ENCODE measurements at places on chromosomes 7 and 10.

DNA sequence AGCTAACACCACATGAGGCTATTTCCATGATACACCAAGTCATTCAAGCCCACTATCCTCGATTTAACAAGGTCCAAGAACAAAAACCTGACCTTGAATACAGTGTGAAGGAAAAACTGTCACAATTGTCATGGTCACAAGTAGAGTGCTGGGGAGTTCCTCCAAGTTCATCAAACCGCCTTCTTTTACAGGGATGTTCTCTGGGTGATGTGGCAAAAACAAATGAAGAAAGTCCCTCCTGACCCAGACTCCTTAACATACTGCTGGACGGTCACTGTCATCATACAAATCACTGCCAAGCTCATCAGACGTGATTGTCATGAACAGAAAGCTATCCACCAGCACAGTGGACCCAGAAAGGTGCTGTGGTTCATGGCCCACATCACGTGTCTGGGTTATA, 28.9 kb downstream of the HIPK2 start:
- no peak for DNase-seq

- peak; percentile 8 for DNase-seq
Measured at GRCh38 chr7:153401795-153402720, 642.5 kb downstream of the ACTR3B start.

- no peak for DNase-seq
Measured at GRCh38 chr7:18771834-18772566, 276.5 kb downstream of the HDAC9 start.

- DNase-seq = no peak
Measured at GRCh38 chr10:29622382-29622922, 12.3 kb downstream of the SVIL start.

DNA sequence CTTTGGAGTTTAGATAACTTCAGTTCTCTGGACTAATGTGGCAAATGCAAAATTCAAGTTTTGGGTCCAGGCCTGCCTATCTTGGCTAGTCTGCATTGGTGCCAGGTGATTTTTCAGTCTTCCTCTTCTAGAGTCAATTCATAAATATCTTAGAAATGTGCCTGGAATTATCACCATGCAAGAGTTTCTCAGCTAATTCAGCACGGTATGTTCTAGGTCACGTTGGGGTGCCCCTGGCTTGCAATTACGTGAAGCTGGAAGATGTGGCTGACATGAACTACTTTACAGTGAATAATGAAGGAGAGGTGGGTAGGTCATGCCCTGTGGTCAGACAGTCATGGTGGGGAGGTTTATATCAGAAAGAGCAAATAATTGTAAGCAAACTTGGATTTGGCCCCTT, 25.0 kb downstream of the ZDHHC6 start:
- DNase-seq = no peak

- DNase-seq = no peak
Measured at GRCh38 chr7:3338161-3338560, 37.1 kb downstream of the SDK1 start.

GRCh38 chr10:30821994-30822692, 192.6 kb upstream of the LYZL2 start:
- peak; percentile 32 for DNase-seq

DNA sequence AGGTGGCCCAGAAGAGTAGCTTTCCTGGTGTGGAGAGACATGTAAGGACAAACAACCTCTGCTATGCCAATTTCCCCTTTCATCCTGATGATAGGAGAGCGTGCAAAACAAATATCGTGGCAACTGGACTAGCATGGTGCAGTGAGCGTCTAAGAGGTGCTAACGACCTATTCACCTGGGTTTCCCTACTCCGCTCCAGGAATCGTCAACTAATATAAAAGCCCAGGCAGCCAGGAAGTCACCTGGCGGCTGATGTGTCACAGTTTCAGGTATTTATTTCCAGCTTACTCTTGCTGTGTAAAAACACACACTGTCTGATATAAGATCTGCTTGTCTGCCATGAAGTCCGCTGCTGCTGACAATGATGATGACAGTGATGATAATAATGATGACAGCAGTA, 56.5 kb upstream of the EFCAB10 start:
- no peak for DNase-seq

DNA sequence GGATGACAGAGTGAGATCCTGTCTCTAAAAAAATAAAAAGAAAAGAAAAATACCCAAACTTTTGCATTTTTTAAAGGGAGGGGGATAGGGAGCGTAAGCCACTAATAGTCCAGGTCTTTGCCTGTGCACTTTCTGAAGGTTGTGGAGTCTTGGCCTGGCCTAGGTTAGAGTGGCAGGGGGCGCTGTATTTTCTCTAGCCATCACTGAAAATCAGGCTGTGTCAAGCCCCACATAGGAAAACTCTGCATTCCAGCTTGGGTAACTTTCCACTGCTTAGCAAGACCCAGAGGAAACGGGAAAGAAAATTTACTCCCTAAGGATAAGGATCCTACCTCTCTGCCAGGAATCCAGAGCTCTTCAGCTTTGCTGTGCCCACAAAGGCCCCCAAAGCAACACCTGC, 10.5 kb upstream of the PAX4 start:
- no peak for DNase-seq

GRCh38 chr10:62036186-62037081, 134.9 kb downstream of the ARID5B start:
- DNase-seq = no peak

GRCh38 chr7:27917774-27918314, 177.9 kb downstream of the TAX1BP1 start:
- no peak for DNase-seq

DNA sequence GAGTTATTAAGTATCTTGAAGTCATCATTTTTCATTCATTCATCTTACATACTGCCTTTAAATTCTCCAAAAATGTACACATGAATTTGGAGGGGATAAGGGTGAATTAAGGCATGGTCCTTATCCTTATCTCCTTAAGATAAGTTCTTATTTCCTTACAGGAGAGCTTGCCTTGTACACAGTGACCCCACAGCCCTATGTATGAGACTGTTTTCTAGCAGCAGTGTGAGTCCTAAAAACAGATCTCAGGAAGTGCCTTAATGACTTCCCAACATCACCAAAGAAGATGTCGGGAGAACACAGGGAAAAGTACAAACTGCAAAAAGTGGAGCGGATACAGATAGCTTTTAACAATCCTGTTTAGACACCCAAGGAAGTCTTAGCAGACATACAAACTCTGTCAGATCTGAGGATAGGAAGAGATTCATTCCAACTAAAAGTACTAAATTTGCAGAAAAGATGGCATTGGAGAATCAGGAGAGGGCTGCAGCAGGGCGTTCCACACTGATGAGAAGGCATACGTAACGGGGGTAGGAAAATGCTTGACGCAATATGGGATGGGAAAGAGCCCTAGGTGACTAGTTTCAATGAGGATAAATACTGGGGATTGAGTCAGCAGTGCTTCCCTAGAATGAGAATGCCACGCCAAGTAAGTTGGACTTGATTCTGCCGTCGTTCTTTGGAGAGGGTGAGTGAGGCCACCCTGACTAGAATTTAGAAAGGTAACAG, 570.2 kb downstream of the PARD3 start:
- no peak for DNase-seq

GRCh38 chr7:151311294-151311864, 30.2 kb upstream of the NUB1 start:
- no peak for DNase-seq

DNA sequence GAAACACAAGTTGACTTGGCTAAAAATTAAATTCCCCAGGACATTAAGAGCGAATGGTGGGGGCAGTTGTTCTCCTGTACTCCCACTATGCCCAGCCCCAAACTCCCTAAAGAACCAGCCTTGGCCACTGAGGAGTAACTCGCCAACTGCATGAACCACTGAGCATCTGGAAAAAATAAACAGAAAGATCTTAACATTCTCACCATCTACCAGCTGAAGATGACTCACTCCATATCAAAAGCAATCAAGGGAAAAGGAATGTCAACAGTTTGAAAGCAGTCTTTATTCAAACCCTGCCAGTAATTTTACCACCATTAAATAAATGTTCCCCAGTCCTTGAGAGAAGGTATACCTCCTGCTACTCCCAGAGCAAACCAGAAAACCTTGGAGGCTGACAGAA, 45.4 kb downstream of the CTTNBP2 start:
- no peak for DNase-seq

DNA sequence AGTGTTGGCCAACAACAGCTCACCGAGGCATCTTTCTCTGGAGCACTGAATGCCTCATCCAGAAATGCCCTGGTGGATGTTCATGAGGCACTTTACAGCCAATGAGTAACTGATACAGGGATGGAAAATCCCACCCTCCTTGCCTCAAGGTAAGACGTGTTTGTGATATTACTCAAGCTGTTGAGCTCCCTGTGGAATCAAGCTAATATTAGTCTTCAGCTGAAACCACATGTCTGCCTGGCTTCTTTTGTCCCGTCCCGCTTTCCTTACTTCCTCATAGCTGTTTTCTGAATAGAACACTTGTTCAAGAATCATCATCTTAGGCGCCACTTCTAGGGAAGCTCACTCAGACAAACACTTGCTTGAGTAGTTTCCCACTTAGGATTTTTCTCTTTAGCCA, 422.4 kb downstream of the INHBA start:
- DNase-seq = no peak

GRCh38 chr7:96701258-96701657, 8.4 kb downstream of the SEM1 start:
- DNase-seq = no peak

DNA sequence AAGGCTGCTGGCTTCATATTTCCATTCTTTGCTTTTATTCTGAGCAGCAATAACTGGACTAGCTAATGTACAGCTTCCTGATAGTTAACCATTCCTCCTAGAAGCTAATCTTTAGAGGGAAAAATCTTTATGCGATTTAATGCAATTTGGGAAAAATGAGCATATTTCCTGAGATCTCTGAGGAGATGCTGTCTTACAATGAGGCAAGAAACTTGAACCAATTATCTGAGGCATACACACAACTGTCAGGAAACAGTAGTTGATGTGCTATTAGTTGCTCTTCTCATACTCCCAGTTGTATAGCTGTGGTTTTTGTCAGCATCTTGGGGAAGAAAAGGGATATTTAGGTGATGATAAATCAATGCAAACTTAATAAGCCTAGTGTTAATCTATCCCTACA, 265.9 kb downstream of the NEBL start:
- DNase-seq = no peak

GRCh38 chr7:155962968-155963300, 150.7 kb upstream of the SHH start:
- no peak for DNase-seq

GRCh38 chr7:47581804-47582763, at the start of gene TNS3:
Gene TNS3 (minus strand): TSS chr7:47582111. CDS start chr7:47439636, 142,475 bp downstream.
- DNase-seq = no peak

GRCh38 chr10:47225219-47225927, 74.6 kb upstream of the GDF10 start:
- DNase-seq = no peak

DNA sequence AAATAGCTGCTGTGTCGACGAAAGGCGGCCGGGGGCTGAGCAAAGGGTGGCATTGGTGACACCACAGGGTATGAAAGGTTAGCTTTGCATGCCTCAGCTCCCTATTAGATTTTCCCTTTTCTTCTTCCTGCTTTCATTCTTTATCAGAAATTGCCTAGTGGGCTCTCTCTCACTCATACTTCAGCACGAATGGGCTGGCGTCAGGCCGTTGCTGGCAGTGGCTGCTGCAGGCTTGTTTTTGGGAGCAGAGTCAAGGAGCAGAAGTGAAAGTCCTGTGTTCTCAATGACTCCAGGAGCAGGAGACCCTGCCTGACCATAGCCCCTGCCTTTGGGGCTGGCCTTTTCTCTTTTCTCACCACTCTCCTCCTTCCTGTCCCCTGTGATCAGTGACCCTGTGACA, 318.0 kb downstream of the PLXNA4 start:
- no peak for DNase-seq

GRCh38 chr10:124339119-124340032, 79.3 kb downstream of the OAT start:
- DNase-seq = no peak

DNA sequence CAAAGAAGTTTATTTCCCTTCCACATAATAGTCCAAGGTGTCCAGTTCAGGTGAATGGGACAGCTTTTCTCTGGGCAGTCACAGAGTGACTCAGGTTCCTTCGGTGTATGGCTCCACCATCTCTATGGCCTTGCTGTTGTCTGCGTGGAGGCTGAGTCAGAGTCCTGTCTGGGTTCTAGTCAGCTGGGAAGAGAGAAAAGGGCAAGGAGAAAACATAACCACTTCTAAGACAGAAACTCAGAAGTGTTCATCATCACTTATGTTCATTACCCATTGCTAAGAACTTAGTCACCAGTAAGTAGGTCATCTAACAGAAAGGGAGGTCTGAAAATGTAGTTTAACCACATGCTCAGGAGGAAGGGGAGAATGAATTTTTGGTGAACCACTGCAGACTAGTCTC, 32.4 kb upstream of the CCDC7 start:
- DNase-seq = no peak

DNA sequence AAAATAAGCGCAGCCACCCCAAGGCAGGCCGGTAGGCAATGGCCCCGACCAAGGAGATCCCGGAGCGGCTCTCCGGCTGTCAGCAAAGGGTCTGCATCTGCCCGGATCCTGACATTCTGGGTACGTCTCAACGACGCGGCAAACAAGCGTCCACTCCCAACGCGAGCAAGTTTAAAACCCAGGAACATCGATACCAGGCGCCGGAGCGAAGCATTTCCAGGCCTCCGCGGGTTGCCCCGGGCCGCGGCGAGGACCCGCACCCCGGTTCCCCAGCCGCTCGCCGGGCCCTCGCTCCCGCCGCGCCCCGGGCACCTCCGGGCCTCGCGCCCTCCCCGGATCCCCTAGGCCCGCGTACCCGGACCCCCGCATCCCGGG, 453 bp downstream of the URGCP start:
- peak; percentile 28 for DNase-seq

- no peak for DNase-seq
Measured at GRCh38 chr10:87654212-87654611, 5.5 kb upstream of the PAPSS2 start.

DNA sequence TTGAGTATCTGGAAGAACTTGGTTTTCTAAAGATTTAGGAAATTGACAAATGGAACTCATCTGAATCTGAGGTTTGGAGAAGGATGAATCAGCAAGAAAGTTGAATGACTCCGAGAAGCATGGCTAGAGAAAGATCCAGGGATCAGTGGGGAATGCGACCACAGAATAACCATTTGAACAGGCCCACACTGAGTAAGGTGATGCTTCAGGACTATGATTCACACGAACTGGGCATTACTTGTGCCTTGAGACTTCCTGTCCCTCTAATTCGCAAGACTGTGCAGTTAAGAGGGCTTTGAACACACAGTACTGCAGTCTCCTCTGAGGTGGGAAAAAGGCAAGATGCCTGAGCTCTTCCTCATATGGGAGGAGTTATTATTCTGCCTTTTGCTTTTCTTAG, 395.5 kb upstream of the POM121L12 start:
- DNase-seq = no peak

DNA sequence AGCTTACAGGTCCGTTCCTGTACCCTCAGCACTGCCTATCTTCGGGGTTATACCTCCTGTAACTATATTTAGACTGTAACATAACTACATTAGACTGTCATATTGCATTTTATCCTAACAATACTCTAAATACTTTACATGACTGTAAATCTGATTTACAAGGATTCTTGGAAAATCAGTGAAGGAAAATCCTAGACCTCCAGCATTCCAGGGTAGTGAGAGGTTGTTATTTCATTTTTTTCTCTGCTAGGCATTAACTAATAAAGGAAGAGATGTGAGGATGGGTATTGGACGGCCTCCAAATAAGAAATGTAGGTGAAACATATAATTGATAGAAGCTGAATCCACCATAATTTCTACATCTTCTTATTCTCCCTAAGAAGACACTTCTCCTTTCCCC, 569.4 kb downstream of the CALN1 start:
- no peak for DNase-seq

- DNase-seq = no peak
Measured at GRCh38 chr10:116608686-116609594, 11.8 kb upstream of the PNLIPRP2 start.

Data from Ammon's horn (tissue), 1 donor.